ENCODE measurements at places on chromosomes 16 and 17.

GRCh38 chr17:62708587-62708986, 81.1 kb downstream of the MRC2 start:
- no peak for DNase-seq

- DNase-seq: peak; percentile 24
Observed at GRCh38 chr17:80782536-80783427, 208.9 kb upstream of the CHMP6 start.

GRCh38 chr17:42526031-42526444, 10.0 kb upstream of the NAGLU start:
- DNase-seq: peak; percentile 75

DNA sequence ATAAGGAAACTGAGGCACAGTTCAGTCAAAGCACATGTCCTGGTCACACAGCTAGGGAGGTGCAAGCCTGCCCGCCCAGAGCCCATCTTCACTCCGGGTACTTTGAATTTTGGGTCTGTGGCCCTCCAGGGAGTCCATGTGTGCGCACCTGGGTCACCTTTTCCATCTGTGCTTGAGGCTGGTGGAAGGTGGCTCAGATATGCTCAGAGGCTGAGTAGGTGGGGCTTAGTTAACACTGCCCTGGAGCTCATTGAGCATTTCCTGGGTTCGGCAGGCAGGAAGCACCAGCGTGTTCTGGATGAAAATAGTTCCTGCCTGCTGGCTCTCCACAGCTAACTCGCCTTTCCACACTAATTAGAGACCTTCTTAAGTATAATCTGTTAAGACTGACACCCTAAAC, 19.2 kb downstream of the FAM234A start:
- no peak for DNase-seq

DNA sequence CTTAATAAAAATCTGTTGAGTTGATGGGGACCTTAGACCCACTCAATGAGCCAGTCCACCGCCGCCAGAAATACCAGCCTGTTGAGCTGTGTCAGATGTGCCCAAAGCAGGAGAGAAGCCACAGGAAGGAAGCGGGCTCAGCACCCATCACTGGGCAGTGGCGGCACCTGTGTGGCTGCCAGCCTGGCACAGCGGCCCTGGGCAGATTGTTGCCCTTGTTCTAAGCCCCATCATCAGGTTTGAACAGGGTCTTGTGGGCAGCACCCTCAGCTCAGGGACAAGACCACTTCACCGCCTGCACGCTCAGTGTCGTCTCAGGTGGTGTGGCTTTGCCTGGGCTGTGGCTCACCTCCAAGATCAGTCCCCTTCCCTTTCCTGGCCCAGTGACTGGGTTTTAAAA, 9.3 kb downstream of the ENDOV start:
- DNase-seq: peak; percentile 60

GRCh38 chr17:28938552-28938951, 12.8 kb downstream of the PHF12 start:
- DNase-seq: no peak

GRCh38 chr17:68195667-68196393, 52.0 kb upstream of the AMZ2 start:
- no peak for DNase-seq

Measured in aorta (tissue), 5 donors.